ENCODE measurements at places on chromosomes 6 and 20.

GRCh38 chr6:36361071-36361470 is 24.4 kb upstream of the BNIP5 start:
- DNase-seq: no peak

DNA sequence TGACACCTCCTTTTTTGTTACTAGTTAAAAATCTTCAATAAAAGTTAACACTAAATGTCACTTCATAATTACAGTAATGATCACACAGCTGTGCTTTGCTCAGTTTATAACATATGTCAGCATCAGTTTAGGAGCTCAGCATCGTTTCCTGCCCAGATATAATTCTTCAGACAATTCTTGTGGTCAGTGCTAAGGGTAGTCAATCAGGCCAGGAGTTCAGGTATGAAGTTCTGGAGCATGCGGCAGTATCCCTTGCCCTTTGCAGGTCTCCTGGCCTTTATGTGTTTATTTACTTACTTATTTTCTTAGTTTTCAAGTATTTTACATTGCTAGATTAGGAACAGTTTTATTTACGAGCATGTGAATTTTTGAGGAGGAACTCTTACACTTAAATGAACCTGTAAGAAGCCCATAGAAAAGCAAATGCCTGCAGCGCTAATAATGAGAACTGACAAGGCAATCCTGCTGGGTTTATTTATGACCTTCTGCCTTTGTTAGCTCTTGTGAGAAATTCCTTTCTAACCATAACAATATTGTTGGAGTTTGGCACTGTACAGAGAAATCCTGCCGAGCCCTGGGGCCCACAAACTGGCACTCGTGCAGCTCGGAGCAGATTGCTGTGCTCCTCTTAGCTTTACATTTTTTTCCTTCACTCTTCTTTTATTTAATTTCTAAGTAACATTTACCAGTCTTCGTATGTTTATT is 252.8 kb downstream of the TMEM242 start:
- no peak for DNase-seq

DNA sequence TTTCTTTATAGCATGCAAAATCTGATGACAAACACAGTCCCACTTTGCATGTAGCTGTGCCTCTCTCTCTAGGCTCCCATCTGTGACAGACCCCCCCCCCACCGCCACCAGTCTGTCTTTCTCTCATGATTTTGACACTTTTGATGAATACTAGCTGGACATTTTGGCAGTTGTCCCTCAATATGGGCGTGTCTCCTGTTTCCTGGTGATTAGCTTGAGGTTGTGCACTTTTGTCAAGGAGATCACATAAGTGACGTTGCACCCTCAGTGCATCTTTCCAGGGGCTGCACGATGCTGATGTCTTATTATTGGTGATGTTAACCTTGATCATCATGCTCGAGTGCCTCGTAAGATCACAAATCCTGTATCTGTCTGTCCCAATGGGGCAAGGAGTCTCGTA is 155.1 kb downstream of the EYA2 start:
- DNase-seq: no peak

DNA sequence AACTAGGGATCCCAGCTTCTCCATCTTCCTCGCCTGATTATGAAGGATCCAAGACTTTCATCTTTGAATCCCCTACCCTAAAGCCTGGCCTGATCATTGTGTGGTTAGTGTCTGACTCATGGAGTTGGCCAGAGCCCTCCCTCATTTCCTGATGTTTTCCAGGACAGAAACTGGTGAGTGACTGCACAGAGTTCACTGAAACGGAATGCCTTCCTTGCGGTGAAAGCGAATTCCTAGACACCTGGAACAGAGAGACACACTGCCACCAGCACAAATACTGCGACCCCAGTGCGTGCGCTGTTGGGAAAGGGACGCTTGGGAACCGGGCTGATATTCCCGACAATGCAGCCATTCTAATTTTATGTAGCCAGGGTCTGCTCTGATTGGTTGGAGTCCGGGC is 4.0 kb downstream of the CD40 start:
- DNase-seq: no peak

GRCh38 chr6:47822856-47823554 is 41.2 kb downstream of the OPN5 start:
- no peak for DNase-seq

GRCh38 chr6:12527339-12527738 is 189.2 kb upstream of the PHACTR1 start:
- DNase-seq: no peak

Data from NCI-H82 (cell line).